Pulmonary artery endothelial cell (primary cell): ENCODE measurements at places on chromosomes 16 and 17. TPM values are rescaled to one million over a fixed set of nuclear protein-coding genes. Genes with fewer than 3 reads are reported as not detected.

The IL17C gene
- not detected in 2 replicates for total RNA-seq

GRCh38 chr17:67412941-67413340, 35.9 kb downstream of the PITPNC1 start:
- DNase-seq, result no peak

The SCARF1 gene
- total RNA-seq, result 101 and 117 TPM in 2 replicates

The MMP28 gene
- total RNA-seq, result 4.3 and 7.2 TPM in 2 replicates

DNA sequence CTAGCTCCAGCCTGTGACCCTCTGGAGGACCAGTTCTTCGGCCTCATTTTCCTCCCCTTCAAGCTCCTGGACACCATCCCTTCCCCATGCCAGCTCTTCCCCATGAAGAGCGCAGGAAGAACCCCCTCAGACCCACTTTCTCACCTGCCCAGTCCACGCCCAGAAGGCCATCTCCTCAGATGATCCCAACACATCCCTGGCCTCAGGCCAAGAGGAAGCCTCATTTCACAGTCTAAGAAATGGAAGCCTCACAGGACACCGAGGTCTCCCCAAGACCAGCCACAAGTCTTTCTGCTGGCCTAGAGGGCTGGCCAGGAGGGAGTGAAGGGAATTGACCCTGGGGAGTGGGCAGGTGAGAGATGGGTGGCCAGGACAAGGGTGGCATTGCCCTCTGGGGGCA, 8.0 kb downstream of the SPATA32 start:
- DNase-seq, result no peak

- DNase-seq, result no peak
Measured at GRCh38 chr17:67055811-67056745, 11.7 kb downstream of the CACNG1 start.

GRCh38 chr17:48579760-48580554, 1.8 kb upstream of the HOXB4 start:
- no peak for DNase-seq

The RHBDF1 gene
- total RNA-seq, result 24.9 and 26.2 TPM in 2 replicates

- DNase-seq, result no peak
Measured at GRCh38 chr17:59503500-59503899, 61.9 kb upstream of the DHX40 start.

DNA sequence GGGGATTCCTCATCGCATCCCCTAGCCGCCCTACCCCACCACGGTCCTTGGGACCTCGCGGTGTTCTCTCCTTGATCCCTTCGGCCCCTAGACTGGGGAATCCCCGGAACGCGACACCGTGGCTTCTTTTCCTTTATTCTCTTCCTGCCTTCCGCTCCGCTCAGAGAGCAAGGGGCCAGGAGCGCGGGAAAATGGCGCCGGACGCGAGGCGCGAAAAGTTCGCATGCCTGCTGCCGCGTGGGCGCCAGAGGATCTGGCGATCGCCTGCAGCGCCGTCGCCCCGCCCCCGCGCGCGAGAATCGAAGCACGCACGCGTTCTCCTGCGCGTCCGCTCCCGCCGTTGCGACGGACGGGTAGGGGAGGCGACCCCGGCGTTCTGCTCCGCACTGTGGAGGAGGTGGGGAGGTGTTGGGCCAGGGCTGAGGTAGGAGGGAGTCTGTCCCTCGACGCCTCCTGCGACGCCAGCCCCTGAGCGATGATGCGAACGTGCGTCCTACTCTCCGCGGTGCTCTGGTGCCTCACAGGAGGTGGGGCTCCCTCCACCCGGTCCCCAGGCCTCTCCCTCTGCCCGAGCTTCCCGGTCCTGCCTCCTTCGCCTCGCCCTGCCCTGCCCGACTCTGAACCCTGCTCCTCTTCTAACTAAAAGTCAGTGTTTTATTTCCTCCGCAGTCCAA, at the start of gene ZPBP2:
TSS of gene ZPBP2 (plus strand) at position 323 of the 674 bp plus-strand sequence. CDS start at position 476, 153 bp downstream.
- no peak for DNase-seq

DNA sequence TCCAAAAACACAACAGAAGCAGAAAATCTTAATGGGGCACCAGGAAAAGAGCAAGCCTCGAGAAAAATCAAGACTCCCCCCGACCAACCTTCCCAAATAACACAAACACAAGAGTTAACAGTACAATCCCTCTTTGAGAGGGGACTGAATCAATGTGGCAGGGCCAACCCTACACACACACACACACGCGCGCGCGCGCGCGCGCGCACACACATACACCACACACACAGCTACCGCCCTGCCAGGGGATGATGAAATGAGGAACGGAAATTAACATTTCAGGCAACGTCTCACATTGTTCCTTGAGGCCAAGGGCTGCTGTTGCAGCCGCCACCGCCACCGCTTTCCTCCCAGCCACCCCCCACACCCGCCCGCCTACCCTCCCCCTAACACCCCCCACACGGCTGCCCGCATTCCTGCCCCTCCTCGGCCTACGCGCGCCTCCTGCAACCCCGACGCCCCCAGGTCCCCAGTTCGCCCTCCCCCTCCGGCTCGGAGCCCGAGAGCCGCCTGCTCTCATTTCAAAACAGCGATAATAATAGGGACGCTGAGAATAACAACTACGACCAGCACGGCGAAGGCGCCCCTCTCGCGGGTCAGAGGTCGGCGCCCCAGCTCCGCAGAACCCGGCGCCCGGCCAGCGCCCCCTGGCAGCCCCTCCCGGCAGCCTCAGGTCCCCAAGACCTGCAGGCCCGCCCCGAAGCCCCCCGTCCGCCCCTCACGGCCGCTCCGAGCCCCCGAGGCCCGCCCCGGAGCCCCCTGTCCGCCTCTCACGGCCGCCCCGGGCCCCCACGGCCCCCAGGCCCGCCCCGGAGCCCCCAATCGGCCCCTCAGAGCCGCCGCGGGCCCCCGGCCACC, 1.1 kb downstream of the ANKRD11 start:
- DNase-seq, result peak; percentile 78

DNA sequence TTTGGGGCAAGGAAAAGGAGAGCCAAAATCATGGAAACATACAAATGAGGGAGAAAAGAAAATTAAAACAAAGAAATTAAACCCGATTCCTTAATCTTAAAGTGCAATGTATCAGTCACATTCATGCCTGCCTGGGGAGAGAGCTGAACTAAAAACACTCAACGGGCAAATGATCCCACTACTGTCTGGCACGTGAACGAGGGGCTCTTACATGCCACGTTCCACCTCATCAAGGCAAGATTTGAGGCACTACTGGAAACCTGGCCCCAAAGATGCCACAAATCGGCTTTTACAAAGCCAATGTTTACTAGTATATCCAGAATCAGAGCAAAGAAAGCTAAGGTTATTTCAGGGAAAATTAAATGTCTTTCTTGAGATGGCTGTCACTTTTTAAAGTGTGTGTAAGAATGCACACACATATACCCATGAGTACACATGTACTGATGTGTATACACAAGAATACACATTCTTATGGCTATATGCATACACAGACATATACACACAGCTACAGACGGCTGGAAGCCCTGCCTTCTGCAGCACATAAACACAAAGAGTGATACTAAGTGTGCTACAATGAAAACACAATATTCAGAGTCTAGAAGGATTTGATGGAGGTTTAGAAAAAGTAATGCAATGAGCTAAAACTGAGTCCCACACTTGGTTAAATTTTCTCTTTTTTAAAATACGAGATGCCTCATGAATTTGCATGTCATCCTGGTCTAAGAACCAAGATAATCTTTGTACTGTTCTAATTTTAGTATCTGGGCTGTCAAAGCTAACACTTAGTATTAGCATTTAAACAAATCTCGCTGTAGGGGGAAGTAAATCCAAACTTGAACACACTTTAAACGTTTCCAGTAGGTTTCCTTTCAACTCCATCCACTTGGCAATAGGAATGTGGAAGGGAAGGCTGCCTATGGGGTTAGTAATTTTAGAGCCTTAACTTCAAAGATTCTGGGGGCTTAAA, 85.8 kb downstream of the CYTH1 start:
- DNase-seq, result no peak

The KIF2B gene
- total RNA-seq, result not detected in 2 replicates

The TM4SF5 gene
- not detected in 2 replicates for total RNA-seq

GRCh38 chr16:89924297-89924924, 1.3 kb downstream of the TUBB3 start:
- DNase-seq, result no peak
